Urinary bladder (tissue), 4 donors: ENCODE measurements at places on chromosomes 13 and 19. TPM values are rescaled to one million over a fixed set of nuclear protein-coding genes. Genes with fewer than 3 reads are reported as not detected.

DNA sequence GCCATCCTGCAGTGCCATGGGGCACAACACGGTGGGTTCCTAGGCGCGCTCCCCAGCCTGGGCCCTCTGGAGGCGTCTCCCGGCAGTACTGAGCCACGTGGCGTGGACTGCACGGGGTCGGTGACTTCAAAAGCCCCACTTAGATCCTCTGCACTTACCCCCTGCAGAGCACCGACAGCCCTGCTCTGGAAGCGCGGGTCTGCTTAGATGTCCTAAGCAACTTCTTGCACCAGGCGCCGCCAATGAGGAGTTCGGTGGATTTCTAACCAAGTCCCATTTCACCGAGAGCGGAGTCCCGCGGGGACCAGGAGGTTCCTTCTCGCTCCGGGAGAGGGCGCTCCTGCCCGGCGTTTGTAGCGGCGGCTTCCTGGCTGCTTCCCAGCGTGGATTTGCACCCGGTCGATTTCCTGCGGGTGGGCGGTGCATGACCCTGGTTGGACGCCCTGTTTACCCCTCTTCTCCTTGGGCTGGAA lies 25.2 kb upstream of the ZNF845 start:
- no peak for DNase-seq

Gene IRS2
- total RNA-seq, result 6.5 TPM

Gene FXYD1
- total RNA-seq, result 26.9 TPM

Gene ACP7
- total RNA-seq, result 0.11 TPM

Gene TMEM147
- 57.0 TPM for total RNA-seq
